ENCODE measurements at places on chromosomes 3 and 15.

DNA sequence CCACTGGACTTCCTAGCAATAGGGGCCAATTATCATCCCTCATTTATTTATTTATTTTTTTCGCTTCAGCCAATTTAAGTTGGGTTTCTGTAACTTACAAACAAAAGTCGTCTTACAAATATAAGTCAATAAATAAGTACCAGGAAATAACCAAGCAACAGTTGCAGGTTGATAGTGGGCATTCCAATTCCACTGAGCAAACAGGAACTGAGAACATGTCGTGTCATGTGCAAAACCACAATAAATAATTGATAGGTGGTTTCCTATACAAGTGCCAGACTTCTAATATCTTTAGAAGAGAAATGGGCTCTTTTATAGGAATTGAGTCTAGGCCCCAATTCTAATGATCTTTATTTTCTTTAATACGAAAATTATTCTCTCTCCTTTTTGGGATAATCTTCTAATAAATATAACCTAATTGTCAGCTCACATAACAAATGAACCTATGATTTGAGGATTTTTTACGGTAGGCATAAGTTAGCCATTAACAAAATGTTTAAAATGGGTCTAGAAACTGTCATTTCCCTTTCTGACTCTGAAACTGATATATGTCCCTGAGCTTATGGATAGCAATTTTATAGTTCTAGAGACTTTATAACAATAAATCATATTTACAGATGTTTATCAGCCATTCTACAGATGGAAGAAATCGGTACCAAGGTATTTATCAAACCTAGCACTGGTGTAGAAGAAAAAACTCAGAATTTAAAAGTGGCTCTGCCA is 571.8 kb downstream of the FOXP1 start:
- DNase-seq, result no peak

DNA sequence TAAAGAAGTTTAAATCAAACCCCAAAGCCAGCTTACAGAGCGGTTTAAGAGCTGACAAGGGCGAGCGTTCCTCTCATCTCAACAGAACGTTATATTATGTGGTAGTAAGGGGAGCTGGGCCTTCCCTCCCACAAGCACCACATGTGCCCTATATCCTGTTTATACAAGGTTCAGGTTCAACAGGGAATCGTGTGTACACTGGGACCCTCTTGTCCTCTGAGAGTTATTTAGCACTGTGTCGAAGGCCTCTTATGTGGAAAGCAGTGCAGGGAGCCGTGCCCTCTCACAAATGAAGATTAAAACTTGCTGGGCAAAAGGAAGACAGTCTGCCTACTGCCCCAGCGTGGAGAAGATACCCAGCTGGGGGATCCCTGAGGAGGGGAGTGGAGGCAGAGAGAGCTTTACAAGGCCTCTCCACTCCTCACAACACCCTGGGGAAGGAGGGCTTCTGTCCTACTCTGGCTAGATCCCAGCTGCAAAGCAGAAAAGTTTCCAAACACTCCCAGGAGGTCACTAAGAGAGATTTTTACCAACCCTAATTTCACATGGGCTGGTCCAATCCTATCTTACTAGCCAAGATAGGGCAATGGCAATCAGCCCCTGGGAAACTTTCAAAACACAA is 2.9 kb downstream of the TLE3 start:
- no peak for DNase-seq

GRCh38 chr3:40655551-40655950 is 130.8 kb downstream of the ZNF621 start:
- no peak for DNase-seq

GRCh38 chr3:171348121-171348520 is 112.1 kb downstream of the TNIK start:
- DNase-seq, result no peak

DNA sequence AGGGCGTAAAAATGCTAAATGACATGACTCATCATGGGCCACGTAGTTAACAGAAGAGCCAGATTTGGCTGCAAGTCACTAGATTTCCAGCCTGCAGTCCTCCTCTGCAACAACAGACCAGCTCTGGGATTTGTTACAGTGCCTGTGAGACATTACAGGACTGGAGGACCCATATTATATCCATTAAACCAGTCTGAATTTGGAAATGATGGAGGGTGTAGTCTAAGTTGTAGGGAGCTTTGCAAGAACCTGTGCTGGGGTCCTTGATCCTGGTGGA is 10.8 kb downstream of the ZNF774 start:
- no peak for DNase-seq

DNA sequence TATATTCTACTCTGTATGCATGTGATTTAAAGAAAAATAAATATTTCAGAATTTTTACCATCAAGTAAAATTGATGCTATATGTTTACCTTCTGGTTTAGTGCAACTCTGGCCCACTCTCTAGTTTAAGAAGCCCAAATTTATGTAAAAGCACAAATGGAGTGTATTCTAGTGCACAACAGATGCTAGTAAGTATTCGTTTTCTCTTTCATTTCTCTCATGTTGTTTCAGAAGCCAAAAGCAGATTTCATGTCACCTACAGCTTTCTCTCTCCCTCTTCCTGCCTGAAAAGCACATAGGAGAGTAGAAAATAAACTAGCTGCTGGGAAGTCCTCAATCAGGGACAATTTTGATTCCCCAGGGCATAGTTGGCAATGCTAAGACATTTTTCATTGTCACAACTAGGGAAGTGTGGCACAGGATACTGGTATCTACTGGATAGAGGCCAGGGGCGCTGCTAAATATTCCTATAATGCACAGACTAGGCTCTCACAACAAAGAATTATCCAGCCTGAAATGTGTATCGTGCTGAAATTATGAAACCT is 147.4 kb upstream of the ARHGEF26 start:
- no peak for DNase-seq

GRCh38 chr15:95247071-95247984 is 1016.0 kb downstream of the MCTP2 start:
- no peak for DNase-seq

DNA sequence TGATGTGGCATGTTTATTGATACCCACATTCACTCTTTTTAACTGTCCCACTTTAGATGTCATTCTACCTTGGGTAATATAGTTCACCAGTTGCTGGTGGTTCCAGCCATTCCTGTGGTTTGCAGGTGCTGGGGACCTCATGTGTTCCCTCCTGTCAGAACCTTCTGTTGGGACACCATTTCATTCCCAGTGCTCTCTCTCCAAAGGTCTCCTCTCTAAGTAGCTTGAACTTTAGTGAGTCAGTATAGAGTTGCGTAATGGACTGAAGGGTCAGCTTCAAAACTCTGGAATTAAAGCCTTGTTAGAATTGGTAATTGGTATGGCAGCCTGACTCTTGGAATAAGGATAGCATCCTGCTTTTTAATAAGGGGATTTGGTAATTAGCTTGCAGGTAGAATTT is 108.5 kb downstream of the PLCL2 start:
- no peak for DNase-seq

DNA sequence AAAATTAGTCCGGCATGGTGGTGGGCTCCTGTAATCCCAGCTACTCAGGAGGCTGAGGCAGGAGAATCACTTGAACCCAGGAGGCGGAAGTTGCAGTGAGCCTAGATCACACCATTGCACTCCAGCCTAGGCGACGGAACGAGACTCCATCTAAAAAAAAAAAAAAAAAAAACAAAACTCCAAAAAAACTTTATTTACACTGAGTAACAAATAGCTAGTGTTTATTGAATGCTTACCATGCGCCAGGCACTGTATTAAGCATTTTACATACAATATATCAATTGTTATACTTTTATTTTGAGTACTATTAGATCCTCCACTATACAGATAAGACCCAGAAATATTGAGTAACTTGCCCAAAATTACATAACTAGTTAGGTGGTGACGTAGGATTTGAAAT is 17.4 kb upstream of the ARIH1 start:
- DNase-seq, result no peak

- DNase-seq, result no peak
Observed at GRCh38 chr15:32657198-32657883, 15.8 kb downstream of the SCG5 start.

DNA sequence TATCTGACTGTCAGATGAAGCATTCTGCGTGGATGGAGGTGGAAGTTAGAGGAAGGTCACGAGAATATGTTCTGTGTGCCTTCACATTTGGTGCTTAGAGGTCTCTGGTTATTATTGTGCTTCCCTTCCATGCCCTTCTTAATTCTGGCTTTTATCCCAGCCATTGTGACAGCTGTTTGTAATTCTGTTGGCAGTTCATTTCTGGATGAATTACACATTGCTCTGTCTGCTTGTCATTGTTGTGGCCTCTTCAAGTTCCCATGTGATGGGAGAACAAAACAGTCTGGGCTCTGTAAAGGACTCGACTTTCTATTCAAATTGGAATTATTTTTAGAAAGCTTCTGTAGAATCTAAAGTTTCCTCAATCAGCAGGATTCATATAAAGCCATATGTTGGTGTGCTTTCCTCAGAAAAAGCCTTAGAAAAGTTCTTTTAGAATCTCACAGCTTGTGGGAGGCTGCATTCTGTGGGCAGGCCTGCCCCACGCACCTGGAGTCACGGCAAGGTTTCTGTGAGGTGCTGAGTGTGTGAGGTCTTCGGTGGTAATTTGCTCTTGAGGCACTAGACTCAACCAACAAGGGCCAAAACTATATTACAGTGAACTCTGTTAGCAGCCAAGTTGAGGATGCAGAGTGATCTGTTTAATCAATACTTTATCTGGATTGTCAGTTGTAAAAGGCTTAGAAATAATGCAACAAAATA is 397.4 kb upstream of the AZI2 start:
- no peak for DNase-seq

DNA sequence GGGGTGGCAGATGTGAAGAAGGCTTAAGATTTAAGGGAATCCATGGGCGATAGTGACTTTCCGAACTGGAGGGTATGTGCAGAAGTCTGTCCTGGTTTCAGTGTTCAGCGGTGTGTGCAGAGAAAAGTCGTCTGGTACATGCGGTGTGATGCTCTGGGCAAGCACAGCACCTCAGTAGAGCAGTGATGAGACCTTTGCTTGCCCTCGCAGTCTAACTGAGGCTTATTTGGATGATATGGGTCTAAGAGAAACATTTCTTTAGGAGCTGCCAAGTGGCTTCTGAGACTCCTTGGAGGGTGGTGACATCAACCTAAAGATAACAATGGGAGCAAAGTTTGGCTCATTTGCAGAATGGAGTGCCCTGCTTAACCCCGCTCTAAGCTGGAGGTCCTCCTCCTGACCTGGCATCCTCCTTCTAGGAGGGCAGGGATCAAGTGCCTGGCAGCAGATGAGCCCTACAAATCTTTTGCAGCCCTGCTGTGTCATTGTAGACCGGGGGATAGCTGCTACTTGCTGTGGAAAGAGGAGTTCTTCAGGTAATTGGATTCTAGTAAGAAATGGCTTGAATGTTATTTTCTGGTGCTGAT is 228.1 kb upstream of the AZI2 start:
- no peak for DNase-seq

GRCh38 chr3:72907131-72907711 is 19.4 kb downstream of the GXYLT2 start:
- no peak for DNase-seq

GRCh38 chr3:111210003-111210711 is 138.5 kb downstream of the NECTIN3 start:
- no peak for DNase-seq

- DNase-seq, result no peak
Observed at GRCh38 chr3:30873671-30874070, 20.8 kb downstream of the GADL1 start.

- no peak for DNase-seq
Observed at GRCh38 chr3:116302087-116302747, 143.1 kb downstream of the LSAMP start.

DNA sequence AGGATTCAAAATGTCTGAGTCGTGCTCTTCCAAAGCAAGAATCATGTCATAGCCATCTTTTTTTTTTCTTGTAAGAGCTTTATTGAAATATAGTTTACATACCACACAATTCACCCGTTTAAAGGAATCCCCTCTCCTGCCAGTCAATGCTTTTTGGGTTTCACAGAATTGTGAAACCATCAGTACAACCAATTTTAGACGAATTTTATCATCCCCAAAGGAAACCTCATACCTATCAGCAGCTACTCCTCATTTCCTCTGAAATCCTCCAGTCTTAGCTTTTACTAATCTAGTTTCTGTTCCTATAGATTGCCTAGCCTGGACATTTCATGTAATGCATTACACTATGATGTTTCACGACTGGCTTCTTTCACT is 39.6 kb downstream of the ADIPOQ start:
- DNase-seq, result no peak

GRCh38 chr3:137163241-137163871 is 205.6 kb downstream of the IL20RB start:
- no peak for DNase-seq

- peak; percentile 53 for DNase-seq
Observed at GRCh38 chr3:49165771-49166751, at the start of gene CCDC71. Gene CCDC71, minus strand, starts transcription at chr3:49166331. Its CDS starts 2,123 bp downstream, at chr3:49164208.

DNA sequence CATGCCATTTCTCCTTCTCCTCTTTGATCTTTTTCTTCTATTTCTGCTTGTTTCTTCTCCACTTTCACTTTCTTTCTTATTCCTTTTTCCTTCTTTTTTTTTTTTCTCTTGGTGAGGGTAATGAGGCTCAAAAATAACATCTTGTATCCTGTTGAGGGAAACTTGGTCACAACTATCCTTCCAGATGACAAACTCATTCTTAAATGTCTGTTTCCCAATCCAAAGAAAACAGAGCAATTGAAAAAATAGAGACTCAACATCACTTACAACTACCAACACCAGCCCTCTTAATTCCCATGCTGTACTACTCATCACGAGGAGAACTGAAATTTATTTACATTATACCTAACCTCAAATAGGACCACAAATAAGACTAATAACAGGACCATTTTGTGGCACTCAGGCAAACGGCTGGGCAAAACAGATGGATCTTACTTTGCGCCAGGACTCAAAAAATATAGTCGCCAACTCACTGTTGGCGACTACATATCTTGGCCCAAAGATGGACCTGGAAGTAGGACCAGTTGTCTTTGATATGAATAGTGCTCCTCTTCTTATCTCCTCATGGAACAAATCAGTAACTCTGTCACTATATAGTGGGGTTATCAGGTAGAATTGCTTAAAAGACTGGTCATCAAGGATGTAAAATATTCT is 343.9 kb downstream of the ZBTB20 start:
- DNase-seq, result no peak

DNA sequence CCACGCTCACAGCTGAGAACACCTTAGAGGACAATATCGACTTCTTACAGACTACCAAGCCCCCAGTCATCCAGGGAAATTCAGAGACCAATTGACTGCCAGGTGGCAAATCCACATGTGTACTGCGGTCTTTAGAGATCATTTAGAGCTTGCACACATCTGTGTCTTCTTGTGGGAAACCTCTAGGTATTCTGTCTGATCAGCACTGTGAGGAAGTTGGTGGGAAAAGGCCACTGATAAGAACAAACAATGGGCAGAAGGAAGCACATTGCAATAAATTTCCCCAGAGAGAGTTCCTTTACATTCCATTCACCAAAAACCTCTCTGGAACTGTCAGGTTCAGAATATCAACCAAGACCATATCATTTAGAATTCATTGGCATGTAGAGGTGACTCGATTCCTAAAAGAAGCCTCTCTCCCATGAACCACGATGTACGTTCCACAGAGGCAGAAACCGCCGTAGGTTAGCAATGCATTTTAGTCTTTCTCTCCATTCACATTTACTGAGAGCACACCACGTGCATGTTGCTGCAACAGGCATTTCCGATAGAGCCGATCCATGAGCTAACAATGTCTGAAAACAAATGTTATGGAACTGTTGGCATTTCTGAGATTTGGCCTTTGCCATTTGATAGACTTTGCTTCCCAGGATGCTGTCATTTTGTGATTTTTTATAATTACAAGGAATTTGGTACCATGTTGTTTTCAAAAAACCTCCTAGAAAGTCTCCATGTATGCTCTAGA is 287.3 kb upstream of the TPRG1 start:
- DNase-seq, result no peak

Data from stimulated activated CD8-positive, alpha-beta memory T cell treated with anti-CD3 and anti-CD28 coated beads, Interleukin-7, amount 100 ng/mL, for 1 hour (primary cell).